ENCODE measurements at places on chromosomes 2 and 18.

GRCh38 chr18:51234117-51235008 is 36.9 kb upstream of the MEX3C start:
- peak; percentile 28 for DNase-seq

GRCh38 chr2:219451661-219452360 is 17.2 kb downstream of the SPEG start:
- DNase-seq = no peak

DNA sequence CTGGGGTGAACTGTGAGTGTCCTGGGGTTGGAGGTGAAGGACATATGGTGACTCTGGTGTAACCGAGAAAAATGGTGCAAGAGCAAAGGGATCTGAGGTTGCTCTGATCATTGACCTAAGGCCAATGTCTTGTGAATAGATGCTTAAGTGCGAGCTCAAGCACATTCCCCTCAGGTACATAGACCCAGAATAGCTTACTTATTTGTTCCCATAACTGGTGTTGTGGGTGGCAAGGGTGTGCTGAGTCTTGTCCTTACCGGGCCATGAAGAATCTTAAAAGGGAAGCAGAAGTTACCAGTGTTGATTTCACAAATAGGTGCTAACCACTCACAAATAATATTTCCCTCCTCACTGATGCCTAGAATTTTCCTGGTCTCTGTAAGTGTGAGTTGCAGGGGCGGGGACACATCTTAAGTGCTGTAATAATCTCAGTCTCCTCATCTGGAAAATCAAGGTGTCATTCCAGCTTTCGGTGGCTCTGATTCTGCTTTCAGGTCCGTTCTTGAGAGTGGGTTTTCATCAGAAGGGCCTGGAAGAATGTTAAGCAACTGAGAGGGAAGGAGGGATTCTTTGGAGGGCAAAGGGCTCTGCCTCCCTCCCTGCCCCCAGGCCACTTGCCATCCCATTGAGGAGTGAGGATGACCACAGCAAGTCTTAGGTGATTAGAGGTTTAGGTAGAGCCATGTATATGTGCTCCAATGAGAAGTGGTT is 54.9 kb downstream of the LIPG start:
- DNase-seq = no peak

- DNase-seq = no peak
Measured at GRCh38 chr2:120984452-120985173, 248.9 kb downstream of the GLI2 start.

- no peak for DNase-seq
Measured at GRCh38 chr2:133424876-133425275, 143.4 kb downstream of the NCKAP5 start.

DNA sequence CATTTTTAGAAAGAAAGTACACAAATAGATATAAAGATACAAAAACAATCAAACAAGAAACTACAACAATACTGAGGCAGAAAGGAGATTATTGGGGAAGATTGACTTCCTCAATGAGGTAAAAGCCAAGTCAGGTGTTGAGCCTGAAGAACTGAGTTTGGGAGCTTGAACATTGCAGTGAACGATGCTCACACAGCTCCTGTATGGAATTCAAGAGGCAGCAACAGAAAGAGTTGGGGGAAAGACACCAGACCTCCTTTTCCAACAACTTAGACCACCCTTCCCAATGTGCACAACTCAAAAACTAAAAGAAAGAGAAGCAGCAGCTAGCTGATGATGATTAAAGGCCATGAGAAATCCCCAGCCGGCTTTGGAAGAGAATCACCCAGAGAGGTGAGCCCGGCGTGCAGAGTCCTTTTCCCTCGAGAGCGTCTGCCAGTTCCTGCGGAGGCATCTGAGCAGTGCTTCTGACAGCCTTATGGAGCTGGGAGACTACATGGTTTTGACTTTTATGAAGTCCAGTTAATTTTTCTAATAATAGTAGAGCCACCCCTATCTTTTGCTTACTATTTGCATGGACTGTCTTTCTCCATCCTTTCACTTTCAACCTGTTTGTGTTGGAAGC is 106.9 kb upstream of the RFX8 start:
- no peak for DNase-seq

GRCh38 chr2:150125188-150125587 is 362.3 kb downstream of the RND3 start:
- DNase-seq = no peak

DNA sequence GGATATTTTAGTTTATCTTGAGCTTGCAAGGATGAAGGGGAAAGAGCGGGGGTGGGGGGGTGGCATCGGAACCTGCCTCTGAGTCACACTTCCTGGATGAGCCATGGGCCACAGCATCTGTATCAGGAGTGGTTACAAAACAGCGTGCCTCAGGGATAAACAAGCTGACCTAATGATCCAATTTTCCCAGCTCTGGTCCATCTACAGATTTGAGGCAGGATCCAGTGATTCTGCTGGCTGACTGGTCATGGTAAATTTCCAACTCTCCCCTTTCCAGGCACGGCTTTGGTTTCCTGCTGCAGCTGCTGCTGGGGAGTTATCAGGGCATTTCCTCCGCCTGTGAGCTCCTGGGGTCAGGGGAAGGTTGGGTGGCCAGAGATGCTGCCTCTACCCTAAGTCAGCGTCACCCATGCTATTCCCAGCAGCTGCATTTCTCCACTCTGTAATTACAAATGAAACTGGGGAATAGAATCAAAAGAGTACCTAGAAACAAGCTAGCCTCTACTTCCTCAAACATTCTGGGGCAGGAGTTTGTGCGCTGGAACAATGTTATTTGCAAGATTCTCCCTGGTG is 4.7 kb upstream of the HPCAL1 start:
- DNase-seq = peak; percentile 90

- DNase-seq = peak; percentile 23
Measured at GRCh38 chr2:181991171-181991885, 5.7 kb downstream of the PPP1R1C start.

GRCh38 chr18:4450065-4450658 is 4.9 kb downstream of the DLGAP1 start:
- DNase-seq = no peak

GRCh38 chr18:12074736-12075135 is 18.9 kb upstream of the ANKRD62 start:
- no peak for DNase-seq

DNA sequence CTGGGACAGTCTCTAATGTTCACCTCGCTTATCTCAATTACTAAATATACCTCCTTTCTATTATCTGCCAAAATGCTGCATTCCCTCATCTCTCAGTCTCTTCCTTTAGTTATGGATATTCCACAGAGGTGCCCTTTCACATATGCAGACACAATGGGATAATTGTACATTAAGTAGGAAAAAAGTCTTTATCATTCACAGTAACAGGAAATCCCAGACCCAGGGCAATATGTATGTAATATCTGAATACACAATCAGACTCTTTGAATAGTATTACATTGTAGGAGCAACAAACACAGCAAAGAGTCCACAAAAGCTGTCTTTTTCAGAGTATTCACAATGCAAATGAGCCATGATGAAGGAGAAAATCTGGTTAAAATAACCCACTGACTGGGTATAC is 1399.0 kb upstream of the ZEB2 start:
- no peak for DNase-seq

DNA sequence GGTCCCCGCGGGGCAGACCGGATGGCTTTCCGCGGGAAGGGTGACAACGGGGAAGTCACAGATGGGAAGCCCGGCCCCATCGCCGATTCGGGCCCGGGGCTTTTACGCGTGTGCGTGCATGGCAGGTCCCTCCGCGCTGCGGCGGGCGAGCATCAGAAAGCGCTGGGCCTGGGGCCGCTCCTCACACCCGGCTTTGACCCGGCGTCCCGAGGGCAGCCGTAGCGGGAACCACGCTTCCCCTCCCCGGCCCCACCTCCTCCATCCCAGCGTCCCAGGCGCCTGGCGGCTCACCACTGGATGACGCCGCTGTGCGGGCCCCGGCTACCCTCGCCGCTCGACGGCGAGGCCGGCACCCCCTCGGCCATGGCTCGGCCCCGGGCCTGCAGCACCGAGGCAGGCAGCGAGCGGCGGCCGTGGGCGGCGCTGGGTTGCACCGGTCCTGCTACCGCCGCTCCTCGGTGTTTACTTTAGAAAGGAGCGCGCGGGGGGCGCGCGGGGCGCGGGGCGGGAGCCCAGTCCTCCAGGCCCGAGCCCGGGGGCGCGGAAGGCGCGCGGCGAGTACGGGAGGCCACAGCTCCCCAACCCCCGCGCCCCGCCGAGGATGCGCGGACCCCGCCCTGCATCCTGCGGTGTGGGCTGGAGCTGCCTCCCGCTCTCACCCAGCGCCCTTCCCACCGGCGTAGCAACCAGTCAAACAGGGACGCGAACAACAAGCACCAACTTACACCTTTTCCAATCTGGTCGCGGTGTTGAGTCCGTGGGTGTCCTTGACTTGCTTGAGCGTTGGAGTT is 806 bp downstream of the RFX8 start:
- DNase-seq = peak; percentile 86

- DNase-seq = no peak
Measured at GRCh38 chr18:63730773-63731172, 28.0 kb downstream of the SERPINB11 start.

- DNase-seq = peak; percentile 23
Measured at GRCh38 chr2:181876614-181877063, 14.9 kb upstream of the ITPRID2 start.

- peak; percentile 49 for DNase-seq
Measured at GRCh38 chr18:37476182-37476581, 89.4 kb downstream of the CELF4 start.

DNA sequence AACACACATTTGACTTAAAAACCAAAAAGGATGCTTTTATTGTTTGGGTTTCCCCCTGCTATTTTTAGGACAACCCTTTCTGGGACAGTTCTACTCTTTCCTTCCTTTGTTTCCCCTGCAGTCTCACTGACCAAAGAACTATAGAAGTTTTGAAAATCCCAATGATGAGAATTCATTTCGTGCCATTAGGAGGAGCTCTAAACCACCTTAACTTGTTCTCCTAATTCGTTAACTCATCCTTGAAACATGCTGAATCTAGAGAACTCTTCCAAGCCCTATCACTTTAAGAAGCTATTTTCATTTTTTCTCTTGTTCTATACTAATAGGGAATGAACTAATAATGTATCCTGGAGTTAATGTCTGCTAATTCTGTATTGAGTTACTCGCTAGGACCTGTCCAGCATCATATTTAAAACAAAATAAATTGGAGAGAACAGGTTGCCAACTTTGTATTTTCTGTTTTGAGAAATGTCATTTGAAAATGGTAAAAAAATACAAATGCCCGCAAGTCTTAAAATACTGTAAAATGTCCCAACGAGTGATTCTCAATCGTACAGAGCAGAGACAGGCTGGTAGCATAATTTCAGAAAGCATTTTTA is 62.9 kb downstream of the AFTPH start:
- DNase-seq = peak; percentile 68

- DNase-seq = peak; percentile 61
Measured at GRCh38 chr18:41992703-41993102, 37.7 kb downstream of the PIK3C3 start.

GRCh38 chr2:177316756-177317155 is 52.2 kb upstream of the NFE2L2 start:
- no peak for DNase-seq

GRCh38 chr2:235508371-235509160 is 14.7 kb downstream of the AGAP1 start:
- DNase-seq = no peak

GRCh38 chr2:80852079-80852807 is 547.7 kb upstream of the LRRTM1 start:
- no peak for DNase-seq

- peak; percentile 78 for DNase-seq
Measured at GRCh38 chr2:38740851-38741731, 10.1 kb downstream of the SRSF7 start.

- DNase-seq = peak; percentile 49
Measured at GRCh38 chr2:218859556-218859987, at the start of gene WNT6. WNT6 (plus strand) TSS chr2:218859805; CDS start chr2:218860038, 233 bp downstream.

DNA sequence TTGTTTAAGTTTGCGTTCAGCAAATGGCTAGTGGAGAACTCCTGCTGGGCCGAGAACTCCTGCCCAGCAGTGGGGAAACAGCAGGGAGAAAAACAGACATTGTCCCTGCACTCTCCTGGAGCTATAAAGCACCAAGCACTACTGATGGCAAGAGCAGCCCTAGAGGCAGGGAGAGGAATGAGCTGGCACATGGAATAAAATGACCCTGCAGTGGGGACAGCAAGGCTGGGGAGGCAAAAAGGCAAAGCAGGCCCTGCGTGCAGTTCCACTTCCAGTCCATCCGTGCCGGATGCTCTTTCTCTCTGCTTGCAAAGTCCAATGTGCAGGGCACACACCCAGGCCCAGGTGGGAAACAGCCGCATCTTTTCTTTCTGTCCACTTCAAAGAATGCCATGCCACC is 415.5 kb downstream of the LRATD1 start:
- DNase-seq = no peak

- DNase-seq = no peak
Measured at GRCh38 chr2:95315801-95316411, 18.8 kb downstream of the KCNIP3 start.

DNA sequence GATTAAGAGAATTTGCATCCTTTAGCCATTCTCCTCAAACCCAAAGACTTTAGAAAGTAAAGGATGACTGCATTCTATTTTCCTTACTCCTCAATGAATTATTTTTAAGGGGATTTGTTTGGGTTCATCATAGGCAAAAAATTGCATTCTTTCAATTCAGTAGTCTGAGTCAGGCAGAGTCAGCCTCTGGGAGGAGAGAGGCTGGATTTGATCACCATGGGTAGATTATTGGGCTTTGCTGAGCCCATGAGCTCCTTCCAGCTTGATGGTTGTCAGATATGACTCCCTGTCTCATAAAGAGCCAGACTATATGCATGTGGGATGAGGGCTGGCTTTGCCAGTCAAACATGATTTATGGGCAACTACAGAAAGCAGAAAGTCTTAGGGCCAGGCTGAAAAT is 101.2 kb downstream of the KCNS3 start:
- DNase-seq = no peak

- no peak for DNase-seq
Measured at GRCh38 chr2:181223234-181223633, 234.0 kb upstream of the ITGA4 start.

- no peak for DNase-seq
Measured at GRCh38 chr18:37572736-37573135, 7.1 kb upstream of the CELF4 start.

- no peak for DNase-seq
Measured at GRCh38 chr18:48121752-48122151, 191.3 kb upstream of the SMAD2 start.

- no peak for DNase-seq
Measured at GRCh38 chr2:117411983-117412382, 402.5 kb upstream of the DDX18 start.

DNA sequence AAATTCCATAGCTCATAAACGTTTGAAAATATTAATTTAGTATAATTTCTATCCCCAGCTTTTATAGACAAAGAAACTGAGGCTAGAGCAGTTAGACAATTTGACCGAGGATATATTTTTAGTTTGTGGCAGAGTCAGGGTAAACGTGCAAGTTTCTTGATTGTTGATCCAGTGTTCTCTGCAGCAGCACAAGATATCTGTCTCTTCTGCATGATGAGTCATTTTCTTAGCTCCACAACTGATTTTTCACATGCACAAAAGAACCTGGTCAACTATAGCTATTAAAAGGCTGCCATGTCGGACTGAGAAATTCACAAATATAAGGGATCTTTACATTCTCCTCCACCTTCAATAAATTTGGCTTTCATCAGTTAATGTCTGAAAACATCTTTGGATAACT is 143.4 kb upstream of the CYP26B1 start:
- DNase-seq = no peak

GRCh38 chr2:59752512-59752911 is 800.9 kb downstream of the BCL11A start:
- DNase-seq = peak; percentile 53

- peak; percentile 91 for DNase-seq
Measured at GRCh38 chr2:63050334-63051041, at the start of gene OTX1. OTX1 (plus strand) TSS chr2:63050830; CDS start chr2:63052991, 2,161 bp downstream.

- DNase-seq = no peak
Measured at GRCh38 chr2:39719317-39719716, 53.6 kb downstream of the TMEM178A start.

- DNase-seq = no peak
Measured at GRCh38 chr2:60872510-60872928, 8.9 kb upstream of the REL start.
